DND-41 (cell line): ENCODE measurements at places on chromosomes 13 and 19.

GRCh38 chr19:29171525-29171924 lies 41.4 kb downstream of the UQCRFS1 start:
- no peak overlapping the region for H3K4me3 ChIP-seq
- no peak for DNase-seq
- no peaks in the 10 kb centered on the region for H3K4me1 ChIP-seq
- H3K27ac ChIP-seq, result no peak overlapping the region
- no peaks in the 10 kb centered on the region for H3K36me3 ChIP-seq

DNA sequence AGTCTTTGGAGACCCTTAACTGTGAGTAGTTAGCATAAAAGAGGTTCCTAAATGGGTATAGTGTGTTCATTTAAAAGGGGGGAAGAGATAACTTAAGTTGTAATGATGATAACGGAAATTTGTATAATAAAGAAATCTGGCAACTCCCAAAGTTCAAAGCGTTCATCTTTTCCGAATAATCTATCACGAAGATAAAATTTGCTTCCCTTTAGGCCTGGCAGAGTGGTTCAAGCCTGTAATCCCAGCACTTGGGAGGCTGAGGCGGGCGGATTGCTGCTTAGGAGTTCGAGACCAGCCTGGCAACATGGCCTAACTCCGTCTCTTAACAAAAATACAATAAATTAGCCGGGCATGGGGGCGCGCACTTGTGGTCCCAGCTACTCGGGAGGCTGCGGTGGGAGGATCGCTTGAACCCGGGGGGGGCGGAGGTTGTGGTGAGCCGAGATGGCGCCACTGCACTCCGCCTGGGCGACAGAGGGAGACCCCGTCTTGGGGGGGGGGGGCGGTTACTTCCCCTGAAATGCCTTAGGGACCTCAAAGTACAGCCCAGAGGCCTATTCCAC lies 934 bp downstream of the N4BP2L2 start:
- peak; percentile 71 for DNase-seq
- H3K27ac ChIP-seq, result peak overlapping the region; percentile 97
- H3K36me3 ChIP-seq, result peaks cover 28% of the 10 kb centered on the region
- peaks cover 61% of the 10 kb centered on the region for H3K4me1 ChIP-seq
- H3K4me3 ChIP-seq, result peak overlapping the region; percentile 89

- H3K4me3 ChIP-seq, result peak overlapping the region; percentile 72; the same call in 1 of the 2 replicates
- peaks cover 19% of the 10 kb centered on the region for H3K36me3 ChIP-seq
- DNase-seq, result no peak
- H3K27ac ChIP-seq, result peak overlapping the region; percentile 70
Measured at GRCh38 chr19:1884719-1885334, 469 bp downstream of the ABHD17A start.

GRCh38 chr13:23808803-23809202 lies 80.4 kb downstream of the MIPEP start:
- H3K4me1 ChIP-seq, result no peaks in the 10 kb centered on the region
- H3K4me3 ChIP-seq, result no peak overlapping the region
- DNase-seq, result no peak
- no peak overlapping the region for H3K27ac ChIP-seq
- H3K27me3 ChIP-seq, result no peaks in the 10 kb centered on the region
- H3K36me3 ChIP-seq, result peaks cover 9% of the 10 kb centered on the region; the same call in 1 of the 2 replicates

DNA sequence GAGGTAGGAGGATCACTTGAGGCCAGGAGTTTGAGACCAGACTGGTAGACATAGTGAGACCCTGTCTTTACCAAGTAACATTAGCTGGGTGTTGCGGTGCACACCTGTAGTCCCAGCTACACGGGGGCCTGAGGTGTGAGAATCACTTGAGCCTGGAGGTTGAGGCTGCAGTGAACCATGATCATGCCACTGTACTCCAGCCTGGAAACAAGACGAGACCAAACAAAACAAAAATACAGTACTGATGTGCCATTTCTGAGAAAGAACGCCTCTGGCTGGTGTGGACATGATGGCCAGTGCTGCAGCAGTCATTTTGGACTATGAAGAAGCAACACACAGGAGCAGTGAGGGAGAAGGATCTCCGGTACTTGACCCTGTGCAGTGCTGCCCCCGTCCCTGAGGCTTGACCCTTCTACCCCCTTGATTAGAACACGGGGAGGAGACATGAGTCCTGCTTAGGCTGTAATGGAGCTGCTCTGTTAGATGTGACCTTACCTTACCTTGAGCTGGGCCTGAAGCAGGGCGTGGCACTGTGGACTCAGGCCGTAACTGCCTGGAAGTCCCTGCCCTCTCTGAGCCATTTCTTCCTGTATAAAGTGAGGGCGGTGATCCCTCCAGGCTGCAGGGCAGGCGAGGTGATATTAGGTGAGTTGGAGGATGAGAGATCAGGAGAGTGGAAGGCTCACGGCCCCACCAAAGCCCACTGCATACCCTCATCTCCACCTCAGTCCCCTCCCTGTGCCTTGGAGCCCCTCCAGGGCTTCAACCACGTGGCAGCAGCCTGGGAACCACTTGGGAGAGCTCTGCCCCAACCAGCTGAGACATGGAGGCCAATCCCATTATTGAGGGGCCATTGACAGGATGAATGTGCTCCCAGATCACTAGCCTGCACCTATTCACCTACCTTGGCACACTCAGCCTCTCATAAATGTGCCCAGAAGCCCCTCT lies 5.9 kb downstream of the RPL18A start:
- no peaks in the 10 kb centered on the region for H3K27me3 ChIP-seq
- H3K27ac ChIP-seq, result no peak overlapping the region
- peaks cover 41% of the 10 kb centered on the region for H3K36me3 ChIP-seq
- H3K4me1 ChIP-seq, result peaks cover 16% of the 10 kb centered on the region

DNA sequence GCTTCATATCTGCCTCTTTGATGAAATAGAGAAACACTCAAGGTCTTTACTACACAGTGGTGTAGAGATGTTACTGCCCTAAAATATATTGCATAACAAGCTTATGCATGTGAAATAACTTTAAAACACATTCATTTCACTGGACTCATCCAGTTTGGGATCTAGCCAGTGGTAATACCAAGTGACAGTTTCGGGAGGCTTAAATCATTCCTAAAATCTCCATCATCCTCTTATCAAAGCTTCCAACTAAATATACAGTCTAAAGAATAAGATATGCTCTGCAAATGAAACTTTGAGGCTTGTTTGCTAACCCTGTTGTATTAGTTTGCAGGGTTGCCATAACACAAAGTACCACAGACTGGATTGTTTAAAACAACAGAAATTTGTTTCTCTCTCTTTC lies 52.8 kb downstream of the THSD1 start:
- no peak for DNase-seq
- H3K27ac ChIP-seq, result no peak overlapping the region
- no peak overlapping the region for H3K4me3 ChIP-seq
- no peaks in the 10 kb centered on the region for H3K4me1 ChIP-seq

- H3K4me1 ChIP-seq, result peaks cover 57% of the 10 kb centered on the region
- DNase-seq, result peak; percentile 97
- peak overlapping the region; percentile 92 for H3K27ac ChIP-seq
Measured at GRCh38 chr19:35644206-35644986, 2.9 kb downstream of the ETV2 start.

- H3K27me3 ChIP-seq, result no peaks in the 10 kb centered on the region
- H3K27ac ChIP-seq, result no peak overlapping the region
- DNase-seq, result no peak
- no peak overlapping the region for H3K4me3 ChIP-seq
- no peaks in the 10 kb centered on the region for H3K4me1 ChIP-seq
Measured at GRCh38 chr19:18989316-18989715, 44.0 kb downstream of the SUGP2 start.

DNA sequence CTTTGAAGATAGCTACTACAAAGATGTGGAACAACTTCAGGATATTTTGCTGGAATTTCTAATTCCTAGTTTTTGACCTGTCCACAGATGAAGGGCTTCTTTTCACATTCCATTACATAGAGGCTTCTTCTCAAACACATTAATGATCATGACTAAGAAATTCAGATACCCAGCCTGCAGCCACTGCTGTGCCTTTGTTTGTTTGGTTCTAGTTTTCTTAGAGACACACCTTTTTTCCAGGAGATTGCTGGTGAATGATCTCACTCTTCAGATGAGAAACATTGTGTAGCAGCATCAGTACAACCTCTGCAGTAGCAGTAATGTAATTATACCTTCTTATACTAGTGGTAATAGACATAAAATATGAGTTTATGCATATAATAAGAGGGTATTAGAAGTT lies 5.0 kb downstream of the TDRD3 start:
- H3K27me3 ChIP-seq, result no peaks in the 10 kb centered on the region
- peaks cover 3% of the 10 kb centered on the region; the same call in 1 of the 2 replicates for H3K36me3 ChIP-seq
- no peak overlapping the region for H3K4me3 ChIP-seq
- H3K27ac ChIP-seq, result no peak overlapping the region

DNA sequence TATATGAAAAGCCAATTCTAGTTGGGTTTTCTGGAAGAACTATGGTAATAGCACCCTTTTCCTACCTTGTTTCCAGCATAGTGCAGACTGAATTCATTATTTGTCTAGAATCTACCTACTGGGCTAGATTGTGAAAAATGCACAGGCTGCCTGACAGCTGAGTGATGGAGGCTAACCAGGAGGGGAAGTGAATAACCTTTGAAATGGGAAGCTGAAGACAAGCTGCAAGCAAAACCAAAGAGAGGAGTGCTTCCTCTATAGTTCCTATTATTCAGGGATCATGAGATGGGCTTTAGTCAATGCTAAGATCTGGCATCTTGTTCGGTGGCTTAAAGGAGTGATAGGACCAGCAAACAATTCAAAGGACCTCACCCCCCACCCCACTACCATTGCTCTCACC lies 26.9 kb downstream of the MZT1 start:
- H3K4me3 ChIP-seq, result no peak overlapping the region
- H3K4me1 ChIP-seq, result no peaks in the 10 kb centered on the region
- no peaks in the 10 kb centered on the region for H3K27me3 ChIP-seq
- no peak overlapping the region for H3K27ac ChIP-seq
- no peak for DNase-seq
- no peaks in the 10 kb centered on the region for H3K36me3 ChIP-seq

DNA sequence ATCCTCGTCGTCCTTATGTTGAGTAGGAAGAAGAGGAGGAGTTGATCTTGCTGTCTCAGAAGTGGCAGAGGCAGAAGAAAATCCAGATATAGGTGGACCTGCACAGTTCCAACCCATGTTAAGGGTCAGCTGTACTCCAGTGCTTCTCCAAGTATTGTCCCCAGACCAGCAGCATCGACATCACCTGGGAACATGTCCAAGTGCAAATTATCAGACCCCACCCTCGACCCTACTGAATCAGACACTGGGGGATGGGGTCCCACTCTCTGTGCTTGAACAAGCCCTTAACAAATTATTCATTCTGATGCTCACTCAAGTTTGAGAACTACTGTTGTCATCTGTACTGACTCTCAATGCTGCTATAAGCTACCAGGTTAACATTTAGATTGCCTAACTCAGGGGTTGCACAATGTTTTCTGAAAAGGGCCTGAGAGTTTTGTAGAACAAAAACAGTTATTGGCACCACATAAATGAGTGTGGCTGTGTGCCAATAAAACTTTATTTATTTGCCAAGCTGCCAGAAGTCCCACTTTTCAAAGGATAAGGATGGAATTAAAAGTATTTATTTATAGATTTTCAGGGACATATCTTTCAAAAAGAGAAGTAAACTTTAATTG lies 226.7 kb upstream of the IPO5 start:
- no peak overlapping the region for H3K4me3 ChIP-seq
- no peaks in the 10 kb centered on the region for H3K27me3 ChIP-seq
- H3K27ac ChIP-seq, result no peak overlapping the region
- H3K36me3 ChIP-seq, result no peaks in the 10 kb centered on the region

- DNase-seq, result no peak
- no peak overlapping the region for H3K27ac ChIP-seq
- H3K27me3 ChIP-seq, result no peaks in the 10 kb centered on the region
- no peak overlapping the region for H3K4me3 ChIP-seq
- no peaks in the 10 kb centered on the region for H3K4me1 ChIP-seq
Measured at GRCh38 chr13:95239283-95239682, 62.0 kb downstream of the ABCC4 start.

DNA sequence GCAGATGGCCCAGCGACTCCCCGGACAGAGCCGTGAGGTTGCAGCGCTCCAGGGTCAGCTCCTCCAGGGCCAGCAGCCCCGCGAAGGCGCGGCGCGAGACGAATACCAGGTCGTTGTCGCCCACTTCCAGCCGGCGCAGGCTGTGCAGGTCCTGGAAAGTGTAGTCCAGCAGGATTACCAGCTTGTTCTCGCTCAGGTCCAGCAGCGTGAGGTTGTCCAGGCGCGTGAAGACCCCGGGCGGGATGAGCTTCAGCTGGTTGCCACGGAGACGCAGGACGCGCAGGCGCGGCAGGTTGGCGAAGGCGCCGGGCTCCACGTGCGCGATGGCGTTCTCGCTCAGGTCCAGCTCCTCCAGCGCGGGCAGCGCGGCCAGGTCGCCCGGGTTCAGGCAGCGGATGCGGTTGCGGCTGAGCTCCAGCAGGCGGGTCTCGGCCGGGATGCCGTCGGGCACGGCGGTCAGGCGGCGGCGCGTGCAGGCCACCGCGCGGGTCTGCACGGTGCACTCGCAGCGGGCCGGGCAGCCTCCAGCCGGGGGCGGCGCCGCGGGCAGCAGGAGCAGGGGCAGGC lies 9.3 kb upstream of the PEAK3 start:
- H3K4me3 ChIP-seq, result no peak overlapping the region
- no peak for DNase-seq
- H3K27ac ChIP-seq, result no peak overlapping the region
- H3K4me1 ChIP-seq, result peaks cover 11% of the 10 kb centered on the region

DNA sequence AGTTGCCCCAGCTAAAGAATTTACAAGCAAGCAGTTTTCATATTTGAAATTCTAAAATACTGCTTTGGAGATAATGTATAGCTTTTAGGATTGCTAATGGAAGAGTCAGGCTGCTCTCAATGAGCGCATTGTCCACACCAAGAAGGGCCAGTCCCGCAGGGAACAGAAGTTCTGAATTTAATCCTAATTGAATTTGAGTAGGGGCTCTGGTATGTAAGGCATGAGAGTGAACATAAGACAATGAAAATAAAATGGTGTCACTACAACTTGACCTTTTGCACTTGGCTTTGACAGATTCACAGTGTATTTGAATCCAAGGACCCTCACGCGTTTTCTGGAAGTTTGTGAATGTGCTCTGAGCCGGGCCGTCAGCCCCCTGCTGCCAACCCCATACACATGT lies 32.6 kb downstream of the RAB20 start:
- no peaks in the 10 kb centered on the region for H3K4me1 ChIP-seq
- no peak for DNase-seq
- H3K27ac ChIP-seq, result no peak overlapping the region
- peaks cover 5% of the 10 kb centered on the region for H3K27me3 ChIP-seq
- H3K4me3 ChIP-seq, result no peak overlapping the region
- no peaks in the 10 kb centered on the region for H3K36me3 ChIP-seq

- H3K4me3 ChIP-seq, result no peak overlapping the region
- H3K36me3 ChIP-seq, result no peaks in the 10 kb centered on the region
- DNase-seq, result no peak
- H3K4me1 ChIP-seq, result no peaks in the 10 kb centered on the region
Measured at GRCh38 chr13:95614641-95615245, 29.8 kb downstream of the DZIP1 start.

- no peaks in the 10 kb centered on the region for H3K27me3 ChIP-seq
- no peaks in the 10 kb centered on the region for H3K36me3 ChIP-seq
- H3K27ac ChIP-seq, result no peak overlapping the region
- H3K4me3 ChIP-seq, result no peak overlapping the region
Measured at GRCh38 chr13:42533336-42533591, 40.7 kb upstream of the TNFSF11 start.
